ENCODE measurements at places on chromosomes 4 and X.

GRCh38 chr4:146582864-146583263 is 55.8 kb upstream of the POU4F2 start:
- DNase-seq, result no peak

GRCh38 chr4:87321888-87322287 is 794 bp downstream of the HSD17B13 start:
- DNase-seq, result no peak

- no peak for DNase-seq
These were observed 206.3 kb downstream of the PDGFC start for GRCh38 chr4:156765277-156765676.

DNA sequence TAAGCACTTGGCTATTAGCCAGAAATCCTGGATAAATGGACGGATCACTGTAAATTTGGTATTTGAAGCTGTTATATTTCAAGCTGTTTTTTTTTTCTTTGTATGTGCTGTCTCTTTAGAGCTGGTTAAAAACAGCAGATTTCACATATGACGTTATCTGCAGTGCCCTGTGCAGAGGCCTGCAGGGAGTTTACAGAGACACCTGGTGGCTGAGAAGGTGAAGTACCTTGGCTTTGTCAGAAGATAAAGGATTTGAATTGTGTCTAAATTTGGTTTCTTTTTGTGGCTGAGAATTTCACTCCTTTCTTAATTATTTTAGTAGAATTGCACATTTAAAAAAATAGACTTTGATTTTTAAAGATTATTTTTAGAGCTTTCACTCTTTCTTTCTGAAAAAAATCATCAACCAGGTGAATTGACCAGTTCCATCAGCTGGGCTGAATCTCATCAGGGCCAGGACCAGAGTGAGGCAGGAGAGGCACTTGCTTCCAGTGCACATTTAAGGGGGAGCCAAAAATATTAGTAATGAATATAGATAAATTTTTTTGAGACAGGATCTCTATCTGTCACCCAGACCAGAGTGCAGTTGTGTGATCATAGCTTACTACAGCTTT is 9.6 kb upstream of the CHRNA9 start:
- no peak for DNase-seq

GRCh38 chr4:145663194-145663593 is 16.8 kb upstream of the C4orf51 start:
- no peak for DNase-seq

Measured in stimulated activated CD4-positive, alpha-beta T cell treated with anti-CD3 and anti-CD28 coated beads, Interleukin-1b, Interleukin-23, amount 100 ng/mL, for 4 hours (primary cell).